ENCODE measurements at places on chromosomes 11 and 22.

DNA sequence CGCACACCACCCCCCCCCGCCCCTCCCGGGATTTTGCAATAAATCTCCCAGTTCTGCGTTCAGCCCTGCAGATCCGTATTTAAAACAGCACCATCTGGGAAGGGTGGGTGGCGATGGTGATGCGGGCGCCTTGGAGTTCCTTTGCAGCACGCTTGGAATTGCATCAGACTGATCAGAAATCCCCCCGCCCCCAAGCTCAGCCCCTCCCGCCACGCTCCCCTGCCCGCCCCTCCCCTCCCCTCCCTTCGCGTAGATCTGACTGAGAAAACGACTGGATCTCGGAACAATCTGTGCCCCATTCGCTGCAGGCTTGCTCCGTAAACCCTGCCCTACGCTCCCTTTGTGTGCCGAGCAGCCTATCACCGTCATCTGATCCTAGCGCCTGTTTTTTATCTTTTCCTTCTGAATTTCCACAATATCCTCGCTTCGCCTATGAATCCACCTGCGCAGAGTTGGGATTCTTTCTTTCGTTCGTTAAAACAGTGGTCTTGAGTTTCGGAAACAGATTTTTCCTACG lies 18.1 kb upstream of the BDNF start:
- no peak overlapping the region for H3K27ac ChIP-seq
- peaks cover 43% of the 10 kb centered on the region for H3K27me3 ChIP-seq
- H3K4me1 ChIP-seq = no peaks in the 10 kb centered on the region
- DNase-seq = no peak
- no peak overlapping the region for H3K4me3 ChIP-seq

DNA sequence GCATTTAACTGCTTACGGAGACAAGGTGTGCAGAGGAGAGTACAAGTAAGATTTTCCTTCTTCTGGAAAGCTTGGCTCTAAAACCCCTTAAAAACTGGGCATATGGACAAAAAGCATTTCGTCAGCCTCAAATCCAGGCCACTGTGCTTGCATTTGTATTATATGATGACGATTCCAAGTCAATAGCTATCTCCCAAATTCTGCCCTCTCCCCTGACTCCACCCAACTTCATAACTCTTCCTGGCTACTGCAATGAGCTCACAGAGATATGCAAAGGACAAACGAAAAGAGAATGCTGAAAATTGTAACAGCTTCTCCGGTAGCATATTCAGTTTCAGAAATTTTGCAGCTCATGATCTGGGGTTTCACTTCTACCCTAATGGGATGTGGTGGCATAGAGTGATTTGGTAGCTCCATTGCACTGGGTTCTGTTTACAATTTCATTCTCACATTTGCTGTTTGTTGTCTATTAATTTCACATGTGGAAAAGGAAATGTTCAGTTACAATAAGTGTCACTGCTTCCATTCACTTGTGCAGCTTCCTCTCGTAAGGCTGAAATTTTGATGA lies 45.6 kb upstream of the CHRM4 start:
- no peak overlapping the region for H3K4me3 ChIP-seq
- no peaks in the 10 kb centered on the region for H3K27me3 ChIP-seq
- peaks cover 31% of the 10 kb centered on the region for H3K36me3 ChIP-seq
- H3K27ac ChIP-seq = no peak overlapping the region

DNA sequence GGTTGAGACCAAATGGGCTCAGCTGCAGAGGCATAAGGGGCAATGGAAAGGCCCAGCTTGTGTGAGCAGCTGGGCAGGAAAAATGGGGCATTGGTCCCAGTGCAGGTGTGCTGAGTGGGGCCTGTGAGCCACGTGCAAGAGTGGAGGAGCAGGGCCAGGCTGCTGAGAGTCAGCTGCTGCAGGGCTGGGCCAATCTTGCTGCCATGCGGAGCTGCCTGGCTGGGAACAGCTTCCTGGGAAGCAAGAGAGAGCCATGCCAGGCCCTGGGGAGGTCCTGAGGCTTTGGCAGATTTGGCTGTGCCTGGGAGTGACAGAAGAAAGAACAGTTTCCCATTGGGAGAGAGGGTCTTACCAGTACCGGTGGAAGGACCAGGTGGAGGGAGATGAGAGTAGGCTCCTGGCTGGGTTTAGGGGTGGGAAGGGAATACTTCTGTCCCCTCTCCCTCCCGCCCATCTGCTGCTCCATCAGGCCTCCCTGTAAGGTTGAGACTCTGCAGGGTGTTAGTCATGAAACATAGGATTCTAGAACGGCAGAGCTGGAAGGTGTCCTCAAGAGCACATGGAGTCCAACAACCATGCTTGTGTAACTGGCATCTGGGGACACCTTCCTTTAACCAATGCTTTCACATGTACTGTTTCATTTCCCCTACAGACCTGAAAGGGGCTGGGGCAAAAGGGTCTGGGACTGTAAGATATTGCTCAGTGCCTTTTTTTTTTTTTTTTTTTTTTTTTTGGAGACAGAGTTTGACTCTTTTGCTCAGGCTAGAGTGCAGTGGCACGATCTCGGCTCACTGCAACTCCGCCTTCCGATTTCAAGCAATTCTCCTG lies 10.4 kb downstream of the SEPTIN3 start:
- no peak overlapping the region for H3K27ac ChIP-seq
- no peak overlapping the region for H3K4me3 ChIP-seq
- H3K36me3 ChIP-seq = peaks cover 2% of the 10 kb centered on the region

- H3K4me3 ChIP-seq = no peak overlapping the region
- H3K27ac ChIP-seq = peak overlapping the region; percentile 9
- no peak for DNase-seq
- no peaks in the 10 kb centered on the region for H3K27me3 ChIP-seq
- peaks cover 15% of the 10 kb centered on the region for H3K4me1 ChIP-seq
- H3K36me3 ChIP-seq = no peaks in the 10 kb centered on the region
Measured at GRCh38 chr11:86482692-86483091, 108.0 kb downstream of the CCDC81 start.

DNA sequence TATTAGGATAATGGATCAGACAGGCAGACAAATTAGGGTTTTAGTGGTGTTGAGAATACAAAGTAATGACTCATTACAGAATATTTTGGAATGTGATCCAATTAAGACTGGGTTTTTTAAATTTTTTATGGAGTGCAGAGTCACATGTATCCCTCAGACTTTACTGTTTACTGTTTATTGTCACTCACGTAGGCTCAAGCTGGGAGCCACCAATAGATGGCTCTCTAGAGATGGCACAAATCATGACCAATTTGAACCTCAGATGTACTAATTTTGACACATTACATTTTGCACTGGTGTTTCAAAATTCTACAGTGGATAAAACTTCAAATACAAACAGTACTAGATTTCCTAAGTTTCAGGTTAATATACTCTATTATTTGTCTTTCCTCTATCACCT lies 53.6 kb upstream of the ANO3 start:
- H3K27me3 ChIP-seq = no peaks in the 10 kb centered on the region
- H3K4me1 ChIP-seq = no peaks in the 10 kb centered on the region
- DNase-seq = no peak
- no peaks in the 10 kb centered on the region for H3K36me3 ChIP-seq
- H3K4me3 ChIP-seq = no peak overlapping the region
- H3K27ac ChIP-seq = no peak overlapping the region

DNA sequence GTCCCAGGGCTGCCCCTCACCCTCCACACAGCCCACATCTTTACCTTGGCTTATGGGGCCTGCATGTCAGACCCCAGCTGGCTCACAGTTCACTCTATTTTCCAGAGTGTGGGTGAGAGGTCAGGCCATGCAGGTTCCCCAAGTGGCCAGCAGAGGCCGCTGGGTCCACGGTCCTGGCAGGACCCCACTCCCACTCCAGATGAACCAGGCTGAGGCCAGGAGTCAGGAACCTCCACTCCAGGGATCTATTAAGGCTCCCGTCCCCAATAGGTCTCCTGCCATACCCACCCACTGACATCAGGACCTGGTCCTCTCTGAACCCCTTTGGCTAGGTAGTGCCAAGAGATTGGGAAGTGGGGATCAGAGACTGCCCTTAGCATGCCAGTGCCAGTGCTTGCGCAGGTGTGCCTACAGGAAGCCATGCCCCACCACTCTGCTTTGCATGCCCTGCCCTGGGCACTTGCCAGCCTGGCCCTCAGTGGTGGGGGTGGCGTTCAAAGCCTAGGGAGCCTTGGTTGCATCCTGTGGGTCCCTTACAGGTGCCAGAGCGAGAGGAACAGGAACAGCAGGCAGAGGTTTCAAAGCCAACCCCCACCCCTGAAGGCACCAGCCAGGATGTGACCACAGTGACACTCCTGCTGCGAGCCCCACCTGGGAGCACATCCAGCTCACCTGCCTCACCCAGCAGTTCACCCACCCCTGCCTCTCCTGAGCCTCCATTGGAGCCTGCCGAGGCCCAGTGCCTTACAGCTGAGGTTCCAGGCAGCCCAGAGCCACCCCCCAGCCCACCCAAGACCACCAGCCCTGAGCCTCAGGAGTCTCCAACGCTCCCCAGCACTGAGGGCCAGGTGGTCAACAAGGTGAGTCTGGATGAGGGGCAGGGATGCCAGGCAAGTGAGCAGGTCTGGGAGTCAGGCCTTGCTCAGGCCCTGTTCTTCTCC lies 8.3 kb downstream of the SMTN start:
- no peak overlapping the region for H3K4me3 ChIP-seq
- no peak overlapping the region for H3K27ac ChIP-seq
- no peak for DNase-seq
- peaks cover under 1% of the 10 kb centered on the region for H3K4me1 ChIP-seq
- no peaks in the 10 kb centered on the region for H3K27me3 ChIP-seq
- no peaks in the 10 kb centered on the region for H3K36me3 ChIP-seq

GRCh38 chr22:36753120-36753802 lies 22.7 kb downstream of the IFT27 start:
- no peak for DNase-seq
- no peaks in the 10 kb centered on the region for H3K4me1 ChIP-seq

DNA sequence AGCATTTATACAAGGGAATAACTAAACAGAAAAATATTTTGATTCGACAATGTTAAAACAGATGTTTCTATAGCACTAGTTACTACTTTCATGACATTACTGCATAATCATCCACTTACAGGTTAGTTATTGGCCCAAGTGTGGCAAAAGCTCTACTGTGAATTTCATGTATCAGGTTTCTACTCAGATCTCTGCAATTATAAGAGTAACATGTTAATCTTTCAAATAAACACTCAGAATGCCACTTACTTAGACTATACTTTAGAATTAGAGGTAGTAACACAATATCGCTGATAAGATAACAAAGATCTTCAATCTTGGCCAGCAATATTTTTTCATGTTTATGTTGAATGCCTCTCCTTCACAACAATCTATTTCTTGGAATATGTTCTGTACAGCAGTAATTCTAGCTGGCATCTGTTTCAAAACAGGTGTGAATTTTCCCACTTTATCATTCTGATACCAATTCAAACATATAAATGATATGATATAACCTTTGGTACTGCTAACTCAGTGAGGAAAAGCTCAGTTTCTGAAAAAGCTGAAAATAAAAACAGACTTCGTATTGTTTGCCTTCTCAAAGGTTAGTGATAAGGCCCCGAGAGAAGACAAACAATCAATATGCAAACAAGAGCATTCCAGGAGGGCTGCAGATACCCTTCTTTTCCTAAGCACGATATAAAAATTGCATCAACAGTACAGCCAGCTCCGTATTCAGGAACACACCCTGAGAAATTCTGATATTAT lies 11.0 kb upstream of the CCDC34 start:
- no peak overlapping the region for H3K27ac ChIP-seq
- DNase-seq = no peak
- H3K27me3 ChIP-seq = peaks cover 2% of the 10 kb centered on the region
- no peak overlapping the region for H3K4me3 ChIP-seq

DNA sequence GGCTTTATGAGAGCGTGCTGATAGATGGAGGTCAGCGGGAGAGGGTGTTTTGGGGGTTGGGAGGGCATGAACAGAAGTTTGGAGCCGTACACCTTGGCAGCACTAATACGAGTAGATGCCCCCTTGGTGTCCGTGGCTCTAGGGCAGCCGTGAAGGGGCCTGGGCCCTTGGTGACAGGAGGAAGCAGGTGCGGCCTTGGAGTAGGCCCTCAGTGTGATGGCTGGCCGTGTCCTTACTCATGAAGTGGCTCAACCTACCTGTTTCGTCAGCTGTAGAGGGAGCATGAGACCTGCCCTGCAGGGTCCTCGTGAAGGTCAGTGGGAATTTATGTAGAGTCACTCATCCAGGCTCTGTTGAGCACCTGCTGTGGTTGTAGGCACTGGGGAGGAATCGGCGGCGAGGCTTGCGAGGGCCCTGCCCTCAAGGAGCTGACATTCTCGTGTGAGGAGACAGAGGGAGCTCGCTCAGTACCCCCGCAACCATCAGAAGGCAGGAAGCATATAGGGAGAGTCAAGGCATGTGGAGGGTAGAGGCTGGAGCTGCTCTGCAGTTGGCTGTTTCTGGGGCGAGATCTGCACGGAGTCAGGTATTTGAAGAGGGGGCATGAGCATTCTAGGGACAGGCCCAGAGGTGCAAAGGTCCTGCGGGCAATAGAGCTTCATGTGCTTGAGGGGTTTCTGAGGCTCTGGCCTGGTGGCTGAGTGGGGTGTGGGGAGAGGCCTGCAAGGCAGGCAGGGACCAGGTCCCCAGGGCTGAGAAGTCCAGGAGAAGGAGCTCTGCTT lies 39.6 kb downstream of the TBC1D22A start:
- no peaks in the 10 kb centered on the region for H3K27me3 ChIP-seq
- H3K27ac ChIP-seq = no peak overlapping the region
- H3K4me3 ChIP-seq = no peak overlapping the region

GRCh38 chr11:70252844-70253243 lies 17.6 kb upstream of the PPFIA1 start:
- H3K27me3 ChIP-seq = peaks cover 1% of the 10 kb centered on the region
- no peak for DNase-seq
- H3K36me3 ChIP-seq = no peaks in the 10 kb centered on the region
- H3K4me3 ChIP-seq = no peak overlapping the region

DNA sequence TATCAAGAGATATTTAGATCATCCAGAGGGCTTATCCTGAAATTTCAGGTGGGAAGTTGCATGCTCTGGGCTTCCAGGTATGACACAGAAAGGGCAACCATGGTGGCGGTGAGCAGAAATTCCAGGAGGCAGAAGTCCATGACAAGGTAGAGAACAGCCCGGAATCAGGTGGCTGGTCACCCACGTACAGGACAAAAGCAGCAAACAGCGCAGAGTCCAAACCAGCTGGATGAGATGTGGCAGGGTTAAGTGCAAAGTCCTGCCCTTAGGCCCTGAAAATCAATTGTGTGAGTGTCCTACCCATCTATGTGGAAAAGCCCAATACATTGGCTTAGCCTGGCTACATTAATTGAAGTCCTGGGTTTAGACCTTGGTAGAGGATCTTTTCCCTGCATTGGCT lies 11.6 kb downstream of the PPFIBP2 start:
- peaks cover 1% of the 10 kb centered on the region for H3K36me3 ChIP-seq
- no peak overlapping the region for H3K27ac ChIP-seq
- peaks cover 2% of the 10 kb centered on the region for H3K27me3 ChIP-seq
- no peak overlapping the region for H3K4me3 ChIP-seq
- peaks cover 34% of the 10 kb centered on the region for H3K4me1 ChIP-seq

GRCh38 chr11:66976028-66976467 lies 944 bp downstream of the C11orf86 start:
- no peaks in the 10 kb centered on the region for H3K36me3 ChIP-seq
- no peak overlapping the region for H3K27ac ChIP-seq
- peaks cover 1% of the 10 kb centered on the region for H3K4me1 ChIP-seq

- no peaks in the 10 kb centered on the region for H3K4me1 ChIP-seq
- no peaks in the 10 kb centered on the region for H3K27me3 ChIP-seq
- peaks cover 12% of the 10 kb centered on the region for H3K36me3 ChIP-seq
- DNase-seq = no peak
- no peak overlapping the region for H3K4me3 ChIP-seq
Measured at GRCh38 chr11:110467556-110467955, 37.8 kb downstream of the FDX1 start.
